ENCODE measurements at places on chromosomes 16 and 17.

DNA sequence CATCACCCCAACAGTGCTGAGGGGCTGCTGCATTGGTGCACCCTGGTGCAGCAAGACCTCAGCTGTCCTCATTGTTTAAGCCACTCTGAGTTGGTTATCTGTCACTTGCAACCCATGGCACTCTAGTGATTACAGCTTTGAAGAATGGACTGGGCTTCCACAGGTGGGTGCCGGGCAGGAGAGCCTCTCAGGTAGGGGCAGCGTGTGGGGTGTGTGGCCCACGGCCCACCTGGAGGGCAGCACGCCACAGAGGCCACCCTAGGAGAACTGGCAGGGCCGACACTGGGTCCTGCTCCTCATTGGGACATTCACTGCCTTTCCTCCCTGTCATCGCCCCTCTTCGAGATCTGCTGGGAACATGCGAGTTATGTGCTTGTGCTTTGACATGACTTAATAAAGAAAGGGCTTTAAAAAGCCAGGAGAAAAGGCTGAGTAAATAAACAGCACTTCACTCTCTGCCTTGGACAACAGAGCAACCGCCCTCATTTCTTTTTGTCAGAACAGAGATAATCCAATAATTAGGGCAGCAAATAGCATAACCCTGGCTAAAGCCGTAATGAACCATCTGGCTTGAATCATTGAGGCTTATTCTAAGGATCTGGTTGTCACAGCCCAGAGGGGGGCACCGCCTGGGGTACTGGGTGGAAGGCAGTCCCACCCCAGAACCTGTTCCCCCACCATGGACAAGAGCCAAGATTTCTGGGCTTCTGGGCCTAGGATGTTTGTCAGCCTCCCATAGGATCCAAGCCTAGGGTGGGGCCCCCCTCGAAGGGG, 3.0 kb downstream of the DOC2B start:
- DNase-seq, result no peak

GRCh38 chr17:47982091-47982617, 11.2 kb downstream of the CDK5RAP3 start:
- no peak for DNase-seq

GRCh38 chr16:58481226-58481869, 18.6 kb upstream of the NDRG4 start:
- DNase-seq, result no peak

DNA sequence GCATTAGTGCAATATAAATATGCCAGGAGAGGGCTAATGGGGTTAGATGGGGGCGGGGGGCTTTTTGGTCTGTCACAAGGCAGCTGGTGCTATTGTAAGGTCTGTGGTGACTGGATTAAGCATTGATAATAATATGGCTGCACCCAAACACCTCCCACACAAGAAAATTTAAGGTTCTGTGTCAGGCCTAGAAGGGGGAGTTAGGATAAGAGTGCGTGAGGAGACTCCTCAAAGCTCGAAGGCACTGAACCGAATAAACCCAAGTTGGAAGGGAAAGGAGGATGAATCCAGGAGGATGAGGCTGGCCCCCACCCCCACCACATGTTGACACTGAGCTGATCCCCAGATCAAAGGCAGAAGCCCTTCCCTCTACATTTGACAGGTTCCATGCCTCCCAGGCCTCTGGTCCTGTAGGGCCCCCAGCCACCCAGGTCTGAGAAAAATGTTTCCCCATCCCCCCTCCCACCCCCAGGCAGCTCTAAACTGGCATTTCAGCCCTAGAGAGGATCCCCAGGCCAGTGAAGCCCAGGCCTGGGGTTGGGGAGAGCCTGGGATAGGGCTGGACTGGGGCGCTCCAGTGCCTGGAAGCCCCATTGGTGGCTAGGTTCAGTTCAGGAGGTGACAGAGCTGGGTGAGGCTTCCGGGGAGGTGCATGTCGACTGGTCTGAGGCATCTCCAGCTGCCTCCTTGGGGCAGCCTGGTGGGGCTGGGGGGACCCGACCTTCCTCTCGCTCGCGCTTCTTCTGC, 1.7 kb downstream of the HOXB1 start:
- DNase-seq, result no peak

- no peak for DNase-seq
Observed at GRCh38 chr17:68288804-68289203, 2.1 kb downstream of the SLC16A6 start.

DNA sequence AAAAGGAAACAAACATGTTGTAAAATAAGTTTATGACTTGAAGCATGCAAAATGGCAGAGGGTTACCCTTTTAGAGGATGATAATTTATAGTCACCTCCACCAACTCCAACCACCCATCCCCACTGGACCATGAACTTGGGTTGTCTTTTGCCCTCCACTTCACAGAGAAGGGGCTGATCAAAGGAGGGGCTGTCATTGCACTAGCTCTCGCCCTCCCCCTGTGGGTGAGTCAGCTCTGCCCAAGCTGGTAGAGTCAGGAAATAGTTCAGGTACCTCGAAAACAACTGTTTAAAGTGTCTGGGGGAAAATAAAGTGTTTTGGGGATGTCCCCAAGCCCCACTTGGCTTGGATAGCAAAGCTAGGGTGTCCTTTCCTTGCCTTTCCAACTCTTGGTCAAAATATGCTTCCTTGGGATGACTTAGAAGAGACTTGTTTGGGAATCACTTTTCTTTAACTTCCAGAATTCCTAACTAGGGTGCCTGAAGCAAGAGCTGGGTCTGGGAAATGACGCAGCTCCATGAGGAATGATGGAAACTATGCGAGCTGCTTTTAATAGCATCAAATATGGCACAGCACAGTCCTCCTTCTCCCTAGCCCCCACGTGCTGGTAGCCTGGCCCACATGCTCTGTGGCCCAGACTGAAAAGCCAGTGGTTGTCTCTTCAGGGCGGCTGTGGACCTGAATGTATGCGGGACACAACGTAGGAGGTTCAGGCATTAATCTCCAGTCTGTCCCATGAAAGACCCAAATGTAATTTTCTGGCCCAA, 40.7 kb downstream of the TBX4 start:
- DNase-seq, result no peak

DNA sequence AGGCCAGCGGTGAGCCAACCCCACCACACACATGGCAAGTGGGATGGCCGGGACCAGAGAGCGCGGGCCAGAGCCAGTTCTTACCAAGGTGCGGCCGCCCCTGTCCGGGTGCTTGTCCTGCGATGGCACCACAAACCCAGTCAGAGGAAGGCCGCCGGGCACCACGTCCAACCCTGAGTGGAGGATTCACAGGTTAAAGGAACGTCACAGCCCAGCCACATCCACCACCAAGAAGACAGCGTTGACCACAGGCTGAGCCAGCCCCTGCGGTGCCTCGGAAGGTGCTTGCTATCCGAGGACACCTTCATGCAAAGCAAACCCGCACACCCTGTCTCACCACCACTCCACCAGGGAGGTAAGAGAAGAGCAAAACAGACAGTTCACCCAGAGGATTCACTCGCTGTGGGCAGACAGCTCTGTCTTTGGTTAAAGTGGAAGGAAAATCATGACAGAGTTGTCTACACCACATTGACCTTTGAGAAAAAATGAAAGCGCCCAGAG, 15.8 kb downstream of the SLX4 start:
- DNase-seq, result no peak

- DNase-seq, result no peak
Observed at GRCh38 chr17:55693254-55694216, 29.1 kb downstream of the TMEM100 start.

GRCh38 chr16:31519759-31520431, 7.8 kb upstream of the AHSP start:
- no peak for DNase-seq

DNA sequence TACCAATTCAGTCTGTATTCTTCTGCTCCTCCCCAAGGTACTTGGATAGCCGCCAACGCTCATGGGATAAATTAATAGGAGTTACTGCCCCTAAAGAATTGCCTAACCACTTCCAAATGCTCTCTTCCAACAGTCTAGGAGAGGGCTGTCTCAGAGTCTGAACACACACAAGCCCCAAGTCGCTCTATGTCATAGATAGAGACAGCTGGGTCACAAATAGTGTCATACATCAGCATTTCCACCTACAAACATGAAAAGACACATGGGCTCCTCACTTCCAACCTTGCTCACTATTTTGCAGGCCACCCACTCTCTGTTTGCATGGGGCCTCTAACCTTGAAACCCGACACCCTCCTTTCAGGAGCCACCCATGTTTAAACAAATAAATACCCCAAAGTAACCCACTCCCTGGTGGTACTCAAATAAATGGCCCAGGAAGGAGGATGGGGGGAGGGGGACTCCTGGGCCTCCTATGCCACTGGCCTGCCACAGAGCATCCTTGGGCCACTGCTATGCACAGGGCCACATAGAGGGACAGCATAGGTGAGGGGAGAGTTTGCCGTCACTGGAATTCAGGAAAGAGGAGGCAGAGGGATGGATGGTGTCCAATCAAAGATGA, 265.9 kb downstream of the SOX9 start:
- DNase-seq, result no peak

DNA sequence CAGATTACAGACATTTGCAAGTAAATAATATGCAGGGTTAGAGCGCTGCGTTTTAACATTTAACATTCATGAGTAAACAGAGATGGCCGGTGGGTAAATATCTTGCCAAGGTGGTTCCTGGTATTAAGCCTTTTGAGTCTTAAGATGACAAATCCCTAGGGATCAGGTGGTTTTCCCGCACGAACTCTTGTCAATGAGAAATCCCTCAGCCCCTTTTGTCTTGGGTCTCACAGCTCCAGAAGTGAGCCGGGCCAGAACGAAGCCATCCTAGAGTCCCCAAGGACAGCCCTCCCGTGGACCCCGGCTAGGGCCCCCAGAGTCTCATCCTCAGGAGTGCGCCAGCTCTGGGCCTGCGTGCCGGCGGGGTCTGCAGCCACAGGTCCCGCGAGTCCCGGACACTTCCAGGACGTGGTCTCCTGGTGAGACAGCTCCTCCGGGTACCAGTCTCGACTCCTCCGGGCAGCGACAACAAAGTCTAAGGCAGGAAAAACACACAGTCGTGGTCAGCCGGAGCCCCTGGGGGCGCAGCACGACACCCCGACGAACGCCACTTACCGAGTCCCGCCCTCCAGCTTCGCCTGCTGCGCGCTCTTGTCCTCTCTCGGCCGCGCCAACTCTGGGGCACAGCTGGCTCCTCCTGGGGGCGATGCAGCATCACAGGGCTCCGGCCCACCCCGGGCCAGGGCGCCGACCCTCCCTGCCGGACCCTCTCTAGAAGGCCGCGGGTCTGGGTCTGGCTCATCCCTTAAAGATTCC, 13.3 kb downstream of the MIS12 start:
- DNase-seq, result peak; percentile 41

Data from NCI-H187 (cell line).